Upper lobe of right lung (tissue), 1 donor: ENCODE measurements at places on chromosomes 4 and X. TPM values are rescaled to one million over a fixed set of nuclear protein-coding genes. Genes with fewer than 3 reads are reported as not detected.

GRIPAP1 gene
- 52.8 TPM for total RNA-seq

ZNF185 gene
- total RNA-seq = 16.3 TPM

SLC49A3 gene
- 32.9 TPM for total RNA-seq

TMSB15C gene
- 1.0 TPM for total RNA-seq

NUDT10 gene
- not detected for total RNA-seq

DNA sequence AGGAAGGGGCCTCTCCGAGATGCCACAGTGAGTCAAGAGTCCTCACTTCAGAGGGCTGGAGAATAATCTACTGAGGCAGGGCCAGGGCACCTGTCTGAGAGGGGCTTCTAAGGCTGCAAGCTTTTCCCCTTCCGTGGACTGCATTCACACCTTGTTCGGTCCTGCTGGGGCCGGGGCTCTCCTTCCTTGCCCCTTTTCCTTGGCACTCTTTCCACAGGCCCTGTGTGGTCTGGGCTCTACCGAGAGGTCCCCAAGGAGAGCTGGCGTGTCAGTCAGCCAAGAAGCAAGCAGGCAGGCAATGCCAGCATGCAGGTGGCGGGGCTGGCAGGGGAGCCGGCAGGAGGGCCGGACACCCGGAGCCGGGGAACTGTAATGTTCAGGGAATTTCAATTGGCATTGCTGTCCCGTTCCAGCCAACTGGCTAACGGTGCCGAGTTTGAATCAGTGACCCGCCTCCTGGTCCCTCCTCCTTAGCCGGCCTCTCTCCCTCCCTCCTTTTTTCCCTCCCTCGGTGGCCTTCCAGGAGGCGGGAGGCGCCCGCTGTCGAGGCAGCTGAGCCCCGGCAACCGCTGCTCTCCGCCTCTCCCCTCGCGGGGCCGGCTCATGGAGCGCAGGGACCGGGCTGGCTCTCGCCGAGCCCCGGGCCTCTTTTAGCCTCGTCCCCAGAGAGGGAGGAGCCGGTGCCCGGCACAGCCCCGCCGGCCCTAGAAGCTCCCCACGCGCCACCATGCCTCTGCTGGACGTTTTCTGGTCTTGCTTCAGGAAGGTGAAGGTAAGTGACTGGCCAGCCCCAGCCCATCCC lies at the start of gene STARD8:
STARD8 (plus strand) TSS at position 511 of the 802 bp plus-strand sequence; CDS start at position 728, 217 bp downstream.
- no peaks in the 10 kb centered on the region for H3K27me3 ChIP-seq
- H3K27ac ChIP-seq = no peak within 1 kb of the TSS
- H3K4me3 ChIP-seq = peak within 1 kb of the TSS; percentile 34
- H3K4me1 ChIP-seq = no peaks in the 10 kb centered on the region

GRCh38 chr4:53532521-53532920 lies 58.8 kb downstream of the LNX1 start:
- H3K36me3 ChIP-seq = no peaks in the 10 kb centered on the region
- H3K4me3 ChIP-seq = no peak overlapping the region
- H3K27me3 ChIP-seq = no peaks in the 10 kb centered on the region

GRCh38 chr4:7139167-7139982 lies 53.0 kb upstream of the SORCS2 start:
- no peak overlapping the region for H3K27ac ChIP-seq
- H3K36me3 ChIP-seq = no peaks in the 10 kb centered on the region

DNA sequence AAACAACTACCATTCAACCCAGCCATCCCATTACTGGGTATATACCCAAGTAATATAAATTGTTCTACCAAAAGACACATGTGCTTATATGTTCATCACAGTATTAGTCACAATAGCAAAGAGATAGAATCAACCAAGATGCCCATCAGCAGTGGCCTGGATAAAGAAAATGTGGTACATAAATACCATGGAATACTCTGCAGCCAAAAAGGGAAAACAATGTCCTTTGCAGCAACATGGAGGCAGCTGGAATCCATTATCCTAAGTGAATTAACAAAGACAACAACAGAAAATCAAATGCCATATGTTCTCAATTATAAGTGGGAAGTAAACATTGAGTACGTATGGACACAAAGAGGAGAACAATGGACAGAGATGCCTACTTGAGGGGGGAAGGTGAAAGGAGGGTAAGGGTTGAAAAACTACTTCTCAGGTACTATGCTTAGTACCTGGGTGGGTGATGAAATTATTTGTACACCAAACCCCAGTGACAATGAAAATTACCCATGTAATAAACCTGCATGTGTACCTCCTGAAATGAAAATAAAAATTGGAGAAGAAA lies 632.1 kb upstream of the AADAT start:
- no peaks in the 10 kb centered on the region for H3K36me3 ChIP-seq
- H3K4me3 ChIP-seq = no peak overlapping the region
- H3K27me3 ChIP-seq = no peaks in the 10 kb centered on the region

DNA sequence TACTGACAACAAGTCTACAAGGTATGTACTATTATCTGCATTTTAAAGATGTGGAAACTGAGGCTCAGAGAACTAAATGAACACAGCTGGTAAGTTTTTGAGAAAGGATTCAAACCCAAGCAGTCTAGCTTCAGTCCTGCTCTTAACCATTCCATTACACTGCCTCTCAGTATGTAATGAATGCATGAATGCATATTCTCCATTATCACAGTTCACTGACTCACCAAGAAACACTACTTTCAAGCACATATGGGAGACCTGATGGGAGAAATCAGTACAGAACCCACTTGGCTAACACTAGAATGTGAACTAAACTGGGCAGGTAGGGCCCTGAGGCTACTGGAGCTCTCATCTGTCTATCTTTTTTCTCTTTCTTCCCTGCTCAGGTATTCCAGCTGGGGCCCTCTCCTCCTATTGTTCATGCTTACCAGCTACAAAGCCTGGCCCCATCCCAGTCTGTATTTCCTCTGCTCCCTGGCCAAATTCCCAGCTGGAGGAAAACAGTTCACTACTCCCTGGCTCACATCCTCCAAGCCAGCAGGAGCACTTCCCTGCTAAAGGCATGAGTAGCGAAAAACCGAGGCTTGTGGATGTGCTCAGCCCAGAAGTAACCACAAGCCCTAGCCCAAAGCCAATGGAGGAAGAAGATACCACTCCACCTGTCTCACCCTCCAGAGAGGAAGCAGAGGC lies 178.2 kb upstream of the ARHGEF9 start:
- no peaks in the 10 kb centered on the region for H3K27me3 ChIP-seq
- H3K4me3 ChIP-seq = no peak overlapping the region
- no peaks in the 10 kb centered on the region for H3K4me1 ChIP-seq
- DNase-seq = no peak
- H3K27ac ChIP-seq = no peak overlapping the region
